ENCODE measurements at places on chromosomes 6 and 20.
A peak's percentile ranks its signal among the peaks of the same experiment; 100 is the strongest.

- no peak for DNase-seq
Measured at GRCh38 chr6:121522265-121522664, 86.8 kb downstream of the GJA1 start.

GRCh38 chr6:125807293-125807692, 16.5 kb downstream of the NCOA7 start:
- DNase-seq = no peak

GRCh38 chr6:95280686-95281273, 296.6 kb upstream of the MANEA start:
- no peak for DNase-seq

DNA sequence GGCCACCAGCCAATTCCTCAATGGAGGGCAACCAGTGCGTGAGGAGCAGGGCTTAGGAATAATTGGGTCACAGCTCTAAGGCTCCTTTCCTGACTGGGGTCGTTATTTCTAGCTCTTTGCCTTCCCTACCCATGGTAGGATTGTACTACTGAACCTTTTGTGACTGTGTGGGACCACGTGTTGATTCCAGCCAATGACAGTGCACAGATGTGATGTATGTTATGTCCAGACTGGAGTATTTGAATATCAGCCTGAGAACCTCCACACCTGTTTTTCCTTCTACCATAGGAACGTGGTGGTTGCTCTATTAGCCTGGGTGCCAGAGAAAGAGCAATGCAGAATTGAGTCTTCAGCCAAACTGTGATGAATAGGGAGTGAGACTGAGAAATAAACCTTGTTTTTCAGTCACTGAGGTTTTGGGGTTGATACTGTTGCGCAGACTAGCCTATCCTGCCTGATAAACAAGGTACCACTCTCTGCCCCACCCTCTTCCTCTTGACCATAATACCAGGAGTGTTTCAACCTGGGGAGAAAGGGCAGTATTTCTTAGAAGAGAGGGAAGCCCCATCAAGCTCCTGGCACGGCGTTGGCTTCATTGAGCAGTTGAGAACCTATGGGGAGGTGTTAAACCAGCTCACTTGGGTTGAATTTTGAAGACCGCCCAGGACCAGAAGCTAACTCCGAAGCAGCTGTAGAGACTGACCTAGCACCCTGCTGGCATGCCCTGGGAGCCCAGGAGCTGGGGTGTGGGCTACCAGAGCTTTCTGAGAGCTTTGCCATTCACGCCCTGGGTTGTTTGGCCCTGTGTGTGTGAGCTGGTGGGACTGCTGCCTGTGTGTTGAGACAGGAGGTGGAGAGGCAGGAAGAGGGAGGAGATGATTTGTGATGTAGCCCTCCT, 105.5 kb upstream of the BACH2 start:
- no peak for DNase-seq

DNA sequence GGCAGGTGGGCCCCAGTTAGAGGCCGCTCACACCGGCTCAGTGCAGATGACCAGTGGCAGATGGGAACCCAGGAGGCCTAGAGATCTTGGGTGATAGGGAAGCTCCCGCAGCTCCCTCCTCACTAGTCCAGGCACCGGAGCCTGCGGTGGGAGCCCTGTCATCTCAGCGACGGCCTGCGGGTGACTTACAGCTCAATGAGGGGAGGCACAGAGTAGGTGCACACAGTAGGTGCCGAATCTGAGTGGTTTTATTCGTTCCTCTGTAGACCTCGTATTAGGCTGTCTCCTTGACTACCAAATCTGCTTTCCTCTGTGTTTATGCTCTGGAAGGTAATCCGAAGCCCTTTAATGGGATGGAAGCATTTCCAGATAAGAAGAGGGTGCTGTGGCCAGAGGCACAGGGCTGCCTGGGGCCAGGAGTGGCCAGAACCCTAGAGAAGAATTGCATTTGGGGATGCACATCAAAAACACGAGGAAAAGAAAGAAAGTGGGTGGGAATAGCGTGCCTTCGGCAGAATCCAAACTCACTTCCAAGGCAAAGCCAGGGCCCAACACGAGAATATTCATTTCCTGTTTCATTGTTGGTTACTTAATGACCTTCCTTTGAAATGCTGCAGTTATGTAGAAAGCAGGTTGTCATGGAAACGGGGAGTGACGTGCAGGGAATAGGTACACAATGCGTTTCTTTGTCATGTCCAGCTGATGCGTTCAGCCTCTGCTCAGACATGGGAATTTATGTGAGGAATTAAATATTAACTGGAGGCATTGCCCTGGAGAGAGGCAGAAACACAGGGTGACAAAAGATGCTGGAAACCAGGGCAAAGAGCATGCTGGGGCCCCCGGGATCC, 24.7 kb downstream of the MYT1 start:
- DNase-seq = peak; percentile 40

GRCh38 chr6:8710668-8711431, 275.5 kb upstream of the SLC35B3 start:
- DNase-seq = no peak

DNA sequence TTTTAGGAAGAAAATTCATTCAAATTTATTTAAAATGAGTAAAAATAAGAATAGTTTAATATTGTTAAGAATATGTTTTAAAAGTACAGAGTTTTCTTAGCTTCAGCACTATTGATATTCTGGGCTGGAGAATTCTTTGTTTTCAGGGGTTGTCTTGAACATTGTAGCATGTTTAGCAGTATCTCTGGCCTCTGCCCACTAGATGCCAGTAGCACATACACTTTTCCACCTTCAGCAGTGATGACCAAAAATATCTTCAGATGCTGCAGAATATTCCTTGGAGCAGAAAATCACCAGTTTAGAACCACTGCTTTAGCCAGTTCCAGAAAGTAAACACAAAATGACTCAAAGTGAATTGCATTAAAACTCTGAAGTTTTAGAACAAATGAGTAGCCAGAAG, 19.4 kb upstream of the SDHAF4 start:
- DNase-seq = no peak

DNA sequence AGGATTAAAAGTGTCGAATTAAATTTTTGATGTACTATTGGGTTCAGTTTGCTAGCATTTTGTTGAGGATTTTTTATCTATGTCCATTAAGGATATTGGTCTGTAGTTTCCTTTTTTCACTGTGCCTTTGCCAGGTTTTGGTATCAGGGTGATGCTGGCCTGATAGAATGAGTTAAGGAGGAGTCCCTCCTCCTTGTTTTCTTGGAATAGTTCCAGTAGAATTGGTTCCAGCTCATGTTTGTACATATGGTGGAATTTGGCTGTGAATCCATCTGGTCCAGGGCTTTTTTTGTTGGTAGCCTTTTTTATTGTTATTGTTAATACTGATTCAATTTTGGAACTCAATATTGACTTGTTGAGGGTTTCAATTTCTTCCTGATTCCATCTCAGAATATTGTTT, 141.8 kb downstream of the SIM1 start:
- no peak for DNase-seq

- DNase-seq = peak; percentile 74
Measured at GRCh38 chr6:35687658-35688604, 784 bp downstream of the FKBP5 start.

DNA sequence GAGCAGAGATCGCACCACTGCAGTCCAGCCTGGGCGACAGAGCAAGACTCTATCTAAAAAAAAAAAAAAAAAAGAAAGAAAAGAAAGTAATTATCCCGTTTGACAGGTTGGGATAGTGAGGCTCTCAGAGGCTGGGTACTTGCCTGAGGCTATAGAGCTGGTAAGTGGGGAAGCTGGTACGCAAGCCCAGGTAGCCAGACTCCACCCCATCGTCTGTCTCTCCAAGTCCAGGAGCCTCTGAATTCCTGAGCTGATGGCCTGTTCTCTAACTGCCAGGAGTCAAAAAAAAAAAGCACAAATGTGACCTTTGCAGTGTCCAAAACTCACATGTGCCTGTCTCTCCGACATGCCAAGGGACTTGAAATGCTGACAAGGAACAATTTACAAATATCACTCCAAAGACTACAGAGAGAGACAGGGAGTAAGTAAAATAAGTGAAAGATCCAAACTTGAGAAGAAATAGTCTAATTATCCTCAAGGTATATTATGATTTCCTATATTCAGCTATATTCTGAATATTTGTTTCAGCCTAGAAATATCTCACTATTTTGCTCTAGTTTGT, 109.1 kb upstream of the SCAF8 start:
- DNase-seq = no peak

DNA sequence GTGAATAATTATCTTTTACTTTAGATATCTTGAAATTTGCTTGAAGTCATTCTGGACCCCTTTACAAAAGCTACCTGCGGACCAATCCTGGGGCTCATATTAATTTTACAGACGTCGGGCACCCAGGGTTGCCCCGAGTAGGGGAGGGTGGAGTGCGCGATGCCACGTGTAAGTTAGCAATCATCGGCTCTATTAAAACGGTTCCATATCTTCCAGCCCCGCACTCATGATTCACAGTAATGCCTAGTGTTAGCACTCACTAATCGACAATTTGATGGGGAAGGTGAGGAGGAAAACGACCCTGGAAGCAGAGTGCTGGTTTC, 34.9 kb upstream of the TCF21 start:
- no peak for DNase-seq

DNA sequence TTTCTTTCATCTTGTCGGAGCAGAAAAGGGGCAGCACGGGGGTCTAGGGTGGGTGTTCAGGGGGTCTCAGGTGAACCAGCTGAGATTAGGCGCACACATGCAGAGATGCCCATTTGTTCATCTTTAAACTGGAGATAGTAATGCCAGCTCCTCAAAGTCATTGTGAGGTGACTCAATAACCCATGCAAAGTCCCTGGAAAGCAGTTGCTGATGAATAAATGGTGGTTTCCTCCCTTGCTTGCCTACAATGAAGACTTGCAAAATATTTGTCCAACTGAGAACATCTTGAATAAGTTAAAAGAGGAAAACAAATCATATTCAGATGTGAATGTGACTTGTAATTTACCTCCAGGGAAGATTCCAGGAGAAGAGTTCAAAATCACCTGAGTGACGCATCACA, 206.9 kb downstream of the LY86 start:
- no peak for DNase-seq

DNA sequence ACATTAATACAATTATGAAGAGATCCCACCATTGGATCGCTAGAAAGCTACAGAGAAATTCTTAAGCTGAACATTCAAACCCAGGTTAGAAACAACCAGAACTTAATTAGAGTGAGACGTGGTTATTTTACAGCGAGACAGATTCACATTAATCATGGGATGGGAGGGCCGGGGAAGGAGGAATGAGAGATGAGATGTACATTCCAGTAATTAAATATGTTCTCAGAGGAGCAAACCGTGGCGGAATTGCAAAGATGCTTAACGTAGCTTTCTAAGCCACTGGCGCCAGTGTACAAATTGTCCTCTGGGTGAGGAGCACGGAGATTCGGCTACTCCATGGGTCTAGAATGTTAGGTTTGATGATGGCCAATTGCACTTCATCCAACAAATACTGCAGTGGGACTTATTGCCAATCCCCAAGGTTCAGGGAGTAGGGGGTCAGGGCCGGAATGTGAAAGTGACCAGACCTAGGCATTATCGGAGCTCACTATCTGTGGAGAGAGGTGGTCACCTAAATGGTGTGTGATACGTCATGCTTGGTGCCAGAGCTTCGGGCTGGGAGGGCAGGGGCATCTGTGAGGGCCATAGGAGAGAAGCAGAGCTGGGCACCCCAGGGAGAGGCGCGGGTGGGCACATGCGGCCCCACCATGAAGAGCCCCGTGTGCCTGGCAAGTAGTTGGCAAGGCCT, 114.7 kb downstream of the EDN3 start:
- DNase-seq = no peak

DNA sequence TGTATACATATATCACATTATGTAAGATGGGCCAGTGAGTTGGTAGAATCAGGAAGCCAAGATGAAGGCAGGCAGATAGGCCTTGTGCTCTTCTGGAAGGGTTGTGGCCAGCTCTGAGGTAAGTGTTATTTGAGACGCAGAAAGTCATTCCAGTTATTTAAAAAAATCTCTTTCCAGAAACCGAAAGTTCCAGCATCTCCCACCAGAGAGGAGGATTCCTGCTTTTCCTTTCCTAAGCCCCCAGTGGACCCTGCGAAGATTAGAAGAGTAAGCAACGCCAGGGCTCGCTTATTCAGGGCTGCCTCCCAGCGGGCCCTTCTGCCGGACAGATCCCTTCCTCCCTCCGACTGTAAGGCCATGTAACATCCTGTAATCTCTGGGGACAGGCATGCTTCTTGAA, 20.4 kb downstream of the ARMC2 start:
- no peak for DNase-seq

DNA sequence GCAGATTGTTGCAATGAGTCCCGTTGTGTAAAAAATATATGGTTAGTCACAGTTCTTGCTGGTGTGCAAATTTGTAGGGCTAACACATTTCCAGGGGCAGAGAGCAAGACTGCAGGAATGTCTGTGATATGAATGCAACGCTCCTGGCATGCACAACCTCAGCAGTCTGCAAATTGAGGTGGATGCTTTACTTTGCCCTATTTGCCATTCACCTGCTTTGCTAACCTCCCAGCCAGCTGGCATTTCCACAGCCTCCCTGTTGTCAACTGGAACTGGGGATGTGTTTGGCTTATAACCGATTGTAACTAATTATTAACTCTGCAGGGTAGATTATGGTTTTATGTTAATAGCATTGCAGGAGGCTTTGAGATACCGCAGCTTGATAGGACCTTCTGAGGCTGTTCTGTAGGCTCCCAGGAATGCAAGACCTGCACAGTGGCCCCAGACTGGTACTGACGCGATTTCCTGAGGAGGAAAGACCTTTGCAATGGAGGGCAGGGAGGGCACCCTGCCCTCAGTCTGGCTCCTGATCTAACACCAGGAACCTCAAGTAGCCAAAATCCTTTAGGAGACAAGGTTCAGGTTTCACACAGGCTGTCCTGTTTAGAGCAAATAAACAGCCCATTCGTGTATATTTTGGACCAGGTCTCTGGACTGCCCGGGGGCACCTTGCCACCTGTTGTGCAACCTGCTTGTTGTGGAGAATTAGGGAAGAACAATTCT, 53.4 kb downstream of the EDN1 start:
- DNase-seq = no peak

DNA sequence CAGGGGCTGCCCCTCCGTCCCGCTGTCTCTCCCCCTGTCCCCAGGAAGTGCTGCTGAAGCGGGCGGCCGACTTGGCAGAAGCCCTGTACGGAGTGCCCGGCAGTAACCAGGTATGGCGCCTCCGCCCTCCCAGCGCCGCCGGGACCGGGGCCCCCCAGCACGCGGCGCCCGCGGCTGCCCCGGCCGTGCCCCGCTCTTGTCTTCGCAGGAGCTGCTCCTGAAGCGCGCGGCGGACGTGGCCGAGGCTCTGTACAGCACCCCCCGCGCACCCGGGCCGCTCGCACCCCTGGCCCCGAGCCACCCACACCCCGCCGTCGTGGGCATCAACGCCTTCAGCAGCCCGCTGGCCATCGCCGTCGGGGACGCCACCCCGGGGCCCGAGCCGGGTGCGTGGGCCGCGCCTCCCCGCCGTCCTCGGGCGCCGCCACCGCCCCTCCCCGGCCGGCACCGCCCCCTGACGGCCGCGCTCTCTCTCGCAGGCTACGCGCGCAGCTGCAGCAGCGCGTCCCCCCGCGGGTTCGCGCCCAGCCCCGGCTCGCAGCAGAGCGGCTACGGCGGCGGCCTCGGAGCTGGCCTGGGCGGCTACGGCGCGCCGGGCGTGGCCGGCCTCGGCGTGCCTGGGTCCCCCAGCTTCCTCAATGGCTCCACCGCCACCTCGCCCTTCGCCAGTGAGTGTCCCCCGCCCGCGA, 48.4 kb downstream of the CPXM1 start:
- DNase-seq = no peak

Measured in posterior cingulate gyrus (tissue), 11 donors.